ENCODE measurements at places on chromosomes 5 and 9.

GRCh38 chr9:105975886-105976645 is 281.7 kb downstream of the TMEM38B start:
- DNase-seq = no peak

GRCh38 chr9:123678038-123678877 is 251.7 kb downstream of the DENND1A start:
- no peak for DNase-seq

- DNase-seq = no peak
Measured at GRCh38 chr5:39426051-39426745, 1.4 kb upstream of the DAB2 start.

GRCh38 chr9:133991964-133992779 is at the start of gene VAV2:
Gene VAV2 (minus strand): TSS chr9:133992324. CDS start chr9:133992278, 46 bp downstream.
- DNase-seq = peak; percentile 49

- no peak for DNase-seq
Measured at GRCh38 chr5:103724271-103724670, 161.7 kb upstream of the NUDT12 start.
